NT2/D1 (cell line): ENCODE measurements at places on chromosomes 6 and 20.

DNA sequence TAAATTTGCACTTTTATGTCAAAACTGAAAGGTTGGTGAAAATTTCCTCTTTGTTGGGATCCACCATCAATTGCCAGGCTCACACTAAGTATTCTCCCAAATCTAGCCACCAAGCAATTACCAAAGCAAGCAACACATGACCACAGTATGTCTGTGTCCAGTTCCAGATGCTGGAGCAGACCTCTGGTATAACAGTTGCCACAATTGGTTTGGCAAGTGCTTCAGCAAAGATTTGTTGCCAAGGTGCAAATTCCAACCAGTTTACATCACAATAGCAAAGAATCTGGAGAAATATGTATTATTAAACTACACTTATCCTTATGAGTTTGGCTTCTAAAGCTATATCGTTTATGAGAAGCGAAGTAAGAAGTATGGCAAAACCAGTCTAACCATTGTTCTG, 6.4 kb downstream of the GTF2H5 start:
- DNase-seq = no peak

DNA sequence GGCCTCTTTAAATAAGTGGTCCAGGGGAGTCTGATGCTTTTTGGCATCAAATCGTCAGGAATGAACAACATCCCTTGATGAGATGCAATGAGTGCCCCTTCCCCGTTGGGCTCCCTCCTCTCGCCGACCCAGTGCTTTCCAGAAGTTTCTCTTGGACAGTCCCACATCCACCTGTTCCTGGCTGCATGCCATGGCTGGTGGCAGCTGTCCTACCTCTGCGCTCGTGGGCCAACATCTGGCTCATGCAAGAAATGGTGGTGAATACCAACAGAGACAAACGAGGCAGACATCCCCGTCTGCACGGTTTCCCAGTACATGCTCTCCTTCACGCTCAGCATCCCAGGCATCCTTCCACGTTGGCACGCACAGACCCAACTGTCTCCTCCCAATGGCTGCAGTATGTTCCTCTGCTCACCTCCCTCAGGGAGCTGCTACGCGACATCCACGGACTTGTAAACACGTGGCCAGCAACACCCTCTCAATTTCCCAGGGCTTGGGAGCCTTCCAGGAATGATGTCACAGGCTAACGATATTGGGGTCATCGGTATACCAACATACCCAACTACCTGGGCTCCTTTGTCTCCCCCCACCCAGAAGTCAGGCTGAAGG, 37.5 kb downstream of the PPP1R3G start:
- no peak for DNase-seq

- no peak for DNase-seq
These were observed 115.4 kb downstream of the SCAF8 start for GRCh38 chr6:154848580-154848979.

- DNase-seq = no peak
These were observed 750.6 kb upstream of the MMS22L start for GRCh38 chr6:98033617-98034016.

DNA sequence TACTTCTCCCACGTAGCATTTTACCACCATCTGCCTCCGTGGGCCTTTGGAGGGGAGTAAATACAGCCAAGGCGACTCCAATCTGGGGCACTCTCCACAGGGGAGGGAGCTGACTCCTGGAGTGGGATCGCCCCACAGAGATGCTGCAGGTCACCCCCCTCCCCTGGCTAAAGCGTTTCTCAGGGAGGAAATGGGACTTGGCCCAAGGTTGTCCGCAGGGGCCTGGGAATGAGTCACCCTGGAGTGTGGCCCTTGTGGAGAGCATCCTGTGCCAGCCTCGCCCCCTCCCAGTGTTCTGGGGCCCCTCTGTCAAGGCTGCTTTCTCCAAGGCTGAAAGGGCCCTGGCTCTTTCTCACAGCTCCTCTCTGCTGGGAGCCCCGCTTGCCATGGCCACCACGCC, 84.5 kb upstream of the QKI start:
- no peak for DNase-seq

DNA sequence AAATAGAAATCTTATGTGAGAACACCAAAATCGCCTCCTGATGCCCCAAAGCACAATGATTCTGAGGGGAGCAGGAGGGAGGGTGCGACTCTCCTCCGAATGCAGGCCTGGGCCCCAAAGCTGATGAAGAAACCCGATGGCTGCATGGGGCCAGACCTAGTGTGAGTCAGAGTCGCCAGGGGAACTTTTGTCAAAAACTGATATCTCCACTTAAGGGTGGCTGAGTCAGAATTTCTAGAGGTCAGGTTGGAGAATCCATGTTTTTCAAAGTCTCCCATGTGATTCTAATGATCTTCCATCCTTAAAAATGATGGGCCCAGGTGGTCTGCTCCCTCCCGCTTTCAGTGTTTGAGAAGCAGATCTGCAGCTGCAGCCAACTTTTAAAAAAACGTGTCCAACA, 172.8 kb downstream of the BACH2 start:
- no peak for DNase-seq

DNA sequence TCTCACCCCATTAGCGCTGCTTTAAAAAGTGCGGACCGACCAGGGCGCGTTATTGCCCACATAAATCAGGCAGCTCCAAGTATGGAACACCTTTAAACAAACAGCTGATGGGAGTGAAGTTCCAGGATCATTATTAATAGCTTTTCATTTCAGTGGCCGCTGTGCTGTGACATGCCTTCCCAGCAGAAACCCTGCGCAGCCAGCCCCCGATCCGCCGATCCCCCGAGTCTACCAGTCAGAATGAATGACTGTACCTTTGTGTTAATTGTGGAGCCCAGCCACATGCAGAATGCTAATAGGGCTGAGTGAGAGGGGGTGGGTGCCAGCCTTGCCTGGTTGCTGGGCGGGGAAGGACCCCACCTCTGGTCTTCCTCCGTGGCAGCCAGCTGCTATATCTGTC, 21.9 kb downstream of the CDH22 start:
- no peak for DNase-seq

DNA sequence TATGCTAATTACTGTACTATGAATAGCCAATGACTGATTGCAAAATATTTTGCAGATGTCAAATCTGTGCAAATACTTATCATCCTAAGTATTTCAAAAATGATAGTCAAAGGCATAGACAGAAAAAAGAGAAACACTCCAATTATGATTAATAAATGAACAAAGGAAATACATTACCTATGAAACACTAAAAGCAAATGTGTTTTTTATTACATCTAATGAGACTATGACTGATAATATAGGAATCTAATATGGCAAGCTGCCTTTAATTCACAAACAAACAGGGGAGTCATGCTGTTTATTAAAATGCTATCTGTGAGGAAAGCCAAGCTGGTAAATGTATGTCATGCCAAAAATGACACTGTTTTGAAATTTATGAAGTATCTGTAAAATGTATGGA, 713.2 kb upstream of the NRSN1 start:
- DNase-seq = no peak

DNA sequence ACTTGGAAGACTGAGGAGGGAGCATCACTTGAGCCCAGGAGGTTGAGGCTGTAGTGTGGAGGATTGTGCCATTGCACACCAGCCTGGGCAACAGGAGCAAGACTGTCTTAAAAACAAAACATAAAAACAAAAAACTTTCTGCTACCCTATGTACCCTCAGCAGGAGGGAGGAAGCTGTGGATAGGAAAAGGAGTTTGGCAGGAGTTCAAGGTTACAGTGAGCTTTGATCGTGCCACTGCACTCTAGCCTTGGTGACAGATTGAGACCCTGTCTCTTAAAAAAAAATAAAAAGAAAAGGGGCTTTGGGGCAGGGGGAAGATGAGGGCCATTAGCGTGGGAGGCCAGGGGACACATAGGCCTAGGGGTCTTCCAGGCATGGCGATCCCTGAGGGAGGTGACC, 135.7 kb downstream of the DHX35 start:
- DNase-seq = no peak

DNA sequence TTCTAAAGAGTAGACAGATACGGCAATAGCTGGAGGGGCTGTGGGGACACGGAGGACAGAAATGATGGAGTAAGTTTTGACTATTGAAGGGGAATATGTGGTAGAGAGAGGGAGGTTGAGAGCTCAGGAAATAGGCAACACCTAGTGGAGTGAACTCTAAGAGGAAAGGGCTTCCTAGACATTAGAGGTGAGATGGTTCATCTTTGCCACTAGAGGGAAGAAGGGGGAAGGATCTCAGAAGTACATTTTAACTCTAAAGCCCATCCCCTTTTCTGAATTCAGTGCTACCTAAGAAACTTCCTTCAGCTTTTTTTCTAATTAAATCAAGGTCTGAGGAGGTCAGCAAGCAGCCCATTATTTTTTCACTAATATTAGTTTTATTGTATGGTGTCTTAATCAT, 689.4 kb upstream of the MAP3K7 start:
- no peak for DNase-seq

GRCh38 chr6:85346196-85346595, 103.7 kb upstream of the NT5E start:
- no peak for DNase-seq

GRCh38 chr20:47067776-47068175, 173.1 kb downstream of the EYA2 start:
- no peak for DNase-seq

GRCh38 chr20:48098866-48099265, 313.6 kb upstream of the SULF2 start:
- no peak for DNase-seq

GRCh38 chr6:78492351-78493017, 374.9 kb upstream of the IRAK1BP1 start:
- no peak for DNase-seq

DNA sequence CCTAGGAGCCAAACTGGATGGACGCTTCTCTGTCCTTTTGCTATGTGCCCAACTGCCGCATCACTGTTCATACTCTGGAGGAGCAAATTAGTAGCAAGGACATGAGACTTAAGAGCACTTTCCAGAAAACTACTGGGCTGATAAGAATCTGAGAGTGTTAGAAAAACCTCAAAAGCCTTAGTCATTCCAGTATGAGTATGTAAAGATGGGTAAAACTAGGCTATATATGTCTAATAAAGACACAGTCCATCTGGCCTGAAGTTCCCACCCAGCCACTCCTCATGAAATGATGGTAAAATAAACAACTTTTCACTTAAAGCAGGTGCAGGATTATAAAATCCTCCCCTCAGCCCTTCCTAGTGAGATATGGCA, 30.6 kb downstream of the SHLD1 start:
- no peak for DNase-seq

GRCh38 chr6:32252331-32253009, 28.6 kb upstream of the NOTCH4 start:
- DNase-seq = no peak

DNA sequence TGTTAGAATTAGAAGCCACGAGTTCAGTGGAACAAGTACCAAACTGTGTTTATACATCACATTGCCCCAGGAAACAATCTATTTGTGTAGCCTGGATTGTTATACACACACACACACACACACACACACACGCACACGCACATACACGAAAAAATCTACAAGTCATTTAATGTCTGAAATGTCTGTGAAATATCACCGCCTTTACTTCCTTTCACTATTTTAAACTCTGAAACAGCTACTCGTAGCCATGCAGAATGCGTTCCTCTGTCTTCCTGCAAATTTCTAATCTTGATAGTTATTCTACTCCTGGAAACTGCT, 84.4 kb upstream of the SCAF8 start:
- DNase-seq = no peak

GRCh38 chr20:4972506-4973251, 28.6 kb downstream of the SLC23A2 start:
- DNase-seq = no peak

- DNase-seq = no peak
These were observed 241.8 kb downstream of the CD109 start for GRCh38 chr6:73937805-73938204.

GRCh38 chr20:45096781-45097180, 4.1 kb downstream of the KCNS1 start:
- DNase-seq = no peak

DNA sequence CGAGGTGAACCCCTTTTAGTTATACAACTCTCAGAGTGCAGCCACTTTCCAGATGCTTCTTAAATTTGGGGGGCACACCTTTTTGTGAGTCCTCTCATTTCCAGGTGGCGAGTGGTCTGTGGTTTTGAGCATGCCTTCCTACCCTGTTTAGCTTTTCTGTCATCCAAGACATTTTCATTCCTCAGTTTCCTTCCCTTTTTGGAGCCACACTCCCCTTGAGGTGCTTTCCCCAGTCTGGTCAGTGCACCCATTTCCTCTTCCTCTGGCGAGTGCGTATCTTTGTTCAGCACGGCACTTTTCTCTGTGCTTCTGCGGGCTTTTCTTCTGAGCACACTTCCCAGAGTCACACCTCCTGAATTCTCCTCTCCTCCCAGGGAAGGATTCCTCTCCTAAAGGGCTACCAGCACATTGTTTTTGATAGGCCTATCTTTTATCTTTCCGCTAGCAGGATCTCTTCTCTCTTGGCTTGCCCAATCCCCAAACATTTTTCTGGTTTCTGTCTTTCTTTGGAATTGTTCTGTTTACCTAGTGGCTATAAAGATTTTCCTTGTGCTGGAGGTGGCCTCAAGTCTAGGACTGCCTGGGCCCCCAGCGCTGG, 1.4 kb downstream of the PHF20 start:
- DNase-seq = no peak

DNA sequence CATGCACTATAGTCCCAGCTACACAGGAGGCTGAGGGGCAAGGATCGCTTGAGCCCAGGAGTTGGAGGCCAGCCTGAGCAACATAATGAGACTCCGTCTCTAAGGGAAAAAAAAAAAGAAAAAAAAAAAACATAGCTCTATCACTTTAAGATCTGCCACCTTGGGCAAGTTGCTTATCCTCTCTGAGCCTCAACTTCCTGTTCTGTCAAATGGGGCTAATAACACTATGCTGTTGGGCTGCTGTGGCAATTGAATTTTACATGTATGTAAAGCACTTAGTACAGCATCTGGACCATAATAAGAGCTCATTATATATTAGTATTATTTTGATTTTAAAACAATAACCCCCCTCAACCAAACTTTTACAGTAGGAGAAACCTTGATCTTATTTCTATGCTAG, 141.5 kb downstream of the ATXN1 start:
- no peak for DNase-seq

- DNase-seq = no peak
These were observed 38.9 kb downstream of the SMAP1 start for GRCh38 chr6:70706491-70707123.

GRCh38 chr6:20696676-20697075, 162.4 kb downstream of the CDKAL1 start:
- DNase-seq = no peak

- DNase-seq = no peak
These were observed 57.1 kb downstream of the SNAI1 start for GRCh38 chr20:50039706-50040431.

DNA sequence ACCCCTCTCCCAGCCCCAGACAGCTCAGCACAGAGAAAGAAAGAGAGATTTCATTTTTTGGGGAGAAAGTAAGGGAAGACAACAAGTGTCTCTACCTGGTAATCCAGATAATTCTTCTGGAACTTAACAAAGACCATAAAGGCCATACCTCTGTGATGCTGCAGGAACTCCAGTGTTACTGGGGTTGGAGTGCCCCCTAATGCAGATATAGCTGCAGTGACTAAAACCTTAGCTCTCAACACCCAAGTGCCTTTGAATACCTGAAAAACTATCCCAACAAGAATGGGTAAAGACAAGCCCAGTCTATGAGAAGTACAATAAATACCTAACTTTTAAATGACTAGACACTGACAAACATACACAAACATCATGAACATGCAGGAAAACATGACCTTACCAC, 365.3 kb upstream of the PTCHD4 start:
- DNase-seq = peak; percentile 20

GRCh38 chr6:19802656-19803055, 34.5 kb upstream of the ID4 start:
- no peak for DNase-seq
